NCI-H1930 (cell line): ENCODE measurements at places on chromosomes 5 and 9.

DNA sequence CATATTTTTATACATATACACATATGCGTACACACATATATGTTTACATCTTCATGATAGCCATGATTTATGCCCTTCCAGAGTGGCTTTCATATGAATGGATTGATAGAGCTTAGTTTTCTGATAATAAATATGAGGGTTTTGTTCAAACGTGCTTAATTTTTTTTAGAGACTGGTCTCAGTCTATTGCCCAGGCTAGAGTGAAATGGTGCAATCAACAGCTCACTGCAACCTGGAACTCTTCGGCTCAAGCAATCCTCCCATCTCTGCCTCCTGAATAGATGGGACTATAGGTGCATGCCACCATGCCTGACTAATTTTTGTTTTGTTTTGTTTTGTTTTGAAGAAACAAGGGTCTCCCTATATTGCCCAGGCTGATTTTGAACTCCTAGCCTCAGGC is 48.6 kb upstream of the ZSWIM6 start:
- DNase-seq = no peak

- no peak for DNase-seq
These were observed 159.2 kb upstream of the TUT7 start for GRCh38 chr9:86513429-86513828.

GRCh38 chr9:81729135-81729534 is 39.8 kb upstream of the TLE1 start:
- DNase-seq = no peak

GRCh38 chr5:132777209-132778069 is at the start of gene SEPTIN8:
SEPTIN8 (minus strand) TSS chr5:132777239; CDS start chr5:132777137, 102 bp downstream.
- peak; percentile 36 for DNase-seq

- no peak for DNase-seq
These were observed 14.5 kb downstream of the C9orf43 start for GRCh38 chr9:113425072-113425471.

DNA sequence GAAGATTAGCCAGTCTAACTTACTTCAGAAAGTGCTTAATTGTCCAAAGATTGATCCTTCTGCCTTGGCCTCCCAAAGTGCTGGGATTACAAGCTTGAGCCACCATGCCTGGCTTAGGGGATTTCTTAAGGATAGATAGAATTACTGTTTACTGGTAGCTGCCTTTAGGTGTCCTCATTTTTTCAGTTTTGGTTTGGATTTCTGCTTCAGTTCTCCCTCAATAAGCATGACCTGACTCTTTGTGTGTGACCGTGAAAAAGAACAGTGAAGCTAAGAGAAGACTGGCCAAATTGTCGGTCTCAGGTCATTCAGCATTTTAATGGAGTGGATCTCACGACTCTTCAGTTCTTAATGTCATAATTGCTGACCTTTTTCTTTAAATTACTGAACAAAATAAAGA is 22.9 kb upstream of the CMYA5 start:
- no peak for DNase-seq

GRCh38 chr9:81754245-81754644 is 64.9 kb upstream of the TLE1 start:
- DNase-seq = no peak

DNA sequence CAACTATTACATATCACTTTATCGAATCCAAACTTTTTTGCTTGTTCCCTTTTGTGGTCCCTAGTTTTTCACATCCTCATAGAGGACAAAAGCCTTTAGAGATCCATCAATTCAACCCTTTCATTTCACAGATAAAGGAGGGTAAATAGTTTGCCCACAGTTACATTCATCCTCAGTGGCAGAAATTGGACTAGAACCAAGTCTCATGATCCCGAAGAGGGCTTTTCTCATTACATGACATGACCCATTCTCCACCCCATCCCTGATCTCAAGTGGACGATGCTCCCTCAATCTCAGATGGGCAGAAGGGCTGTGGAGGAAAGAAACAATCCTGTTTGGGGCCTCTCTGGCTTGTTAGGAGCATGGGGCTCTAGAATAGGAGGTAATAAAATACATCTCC is 23.1 kb downstream of the TICAM2 start:
- DNase-seq = no peak

DNA sequence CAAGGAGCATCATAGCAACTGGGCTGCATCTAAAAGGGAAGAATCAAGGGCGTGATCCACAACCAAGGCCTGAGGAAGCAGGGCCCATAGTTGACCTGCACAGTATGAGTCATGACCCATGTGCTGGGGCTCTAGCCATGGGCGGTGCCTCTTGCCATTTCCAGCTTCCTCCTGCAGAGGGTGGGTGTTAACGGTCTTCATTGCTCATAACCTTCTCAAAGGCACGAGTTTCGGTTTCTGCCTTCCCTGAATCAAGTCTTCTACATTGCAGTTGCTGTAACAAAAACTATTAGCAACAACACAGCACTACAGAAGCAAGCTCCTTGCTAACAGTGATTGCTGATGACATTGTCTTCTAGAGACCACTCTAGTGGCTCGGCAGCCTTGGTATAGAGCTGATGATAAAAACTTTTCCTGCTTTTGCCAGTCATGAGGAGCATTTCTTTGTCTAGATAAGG is 66.9 kb downstream of the CTSL start:
- DNase-seq = no peak

DNA sequence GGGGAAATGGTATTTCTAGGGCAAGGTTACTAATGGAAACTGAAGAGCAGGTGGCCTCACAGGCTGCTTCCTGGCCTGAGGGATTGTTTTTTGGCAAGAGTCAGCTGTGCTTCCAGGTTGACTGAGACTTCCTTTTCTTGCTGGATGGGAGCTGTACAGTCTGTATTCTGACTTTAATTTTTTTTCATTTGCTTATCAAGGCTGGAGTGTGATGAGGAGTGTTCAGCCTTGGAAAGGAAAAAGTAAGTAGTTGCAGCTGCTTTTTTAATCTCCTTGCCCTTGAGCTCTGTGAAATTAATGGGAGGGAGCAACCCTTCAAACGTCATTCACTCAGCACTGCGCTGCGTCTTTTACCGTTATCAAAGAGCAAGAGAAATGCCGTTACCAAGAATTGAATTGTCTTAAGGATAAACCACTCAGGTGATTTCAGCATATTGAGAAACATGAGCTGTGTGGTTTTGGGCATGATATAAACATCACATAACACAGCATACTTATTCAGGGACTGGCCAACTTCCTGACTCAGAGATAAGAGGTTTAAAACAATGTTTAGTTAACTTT is 47.6 kb downstream of the AQP7 start:
- no peak for DNase-seq

GRCh38 chr5:133727636-133728035 is 115.3 kb upstream of the FSTL4 start:
- no peak for DNase-seq

DNA sequence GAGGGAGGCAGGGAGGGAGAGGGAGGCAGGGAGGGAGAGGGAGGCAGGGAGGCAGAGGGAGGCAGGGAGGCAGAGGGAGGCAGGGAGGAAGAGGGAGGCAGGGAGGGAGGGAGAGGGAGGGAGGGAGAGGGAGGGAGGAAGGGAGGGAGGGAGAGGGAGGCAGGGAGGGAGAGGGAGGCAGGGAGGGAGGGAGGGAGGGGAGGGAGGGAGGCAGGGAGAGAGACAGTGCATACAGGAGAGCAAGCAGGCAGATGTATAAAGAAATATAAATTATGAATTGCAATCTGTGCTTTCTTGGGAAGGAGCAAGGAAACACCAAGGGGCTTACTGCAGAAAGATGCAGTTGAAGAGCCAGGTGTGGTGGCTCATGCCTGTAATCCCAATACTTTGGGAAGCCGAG is 147.2 kb upstream of the PANK3 start:
- DNase-seq = no peak

DNA sequence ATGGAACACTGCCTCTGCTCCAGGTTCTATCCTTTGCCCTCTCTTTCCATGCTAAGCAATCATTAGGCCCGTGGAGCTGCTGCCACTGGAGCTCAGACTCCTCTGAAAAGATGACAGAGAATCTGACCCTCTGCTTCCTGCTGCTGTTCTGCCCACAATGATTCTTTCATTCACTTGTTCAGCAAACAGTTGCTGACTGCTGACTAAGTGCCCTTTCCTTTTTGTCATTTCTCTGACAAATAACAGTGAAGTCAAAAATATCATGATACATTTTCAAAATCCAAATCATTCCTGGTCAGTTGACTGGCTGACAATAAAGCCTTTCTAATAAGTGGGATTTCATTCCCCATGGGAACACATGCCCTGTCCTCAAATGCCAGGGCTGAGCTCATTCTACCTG is 110.1 kb downstream of the SIL1 start:
- DNase-seq = no peak

DNA sequence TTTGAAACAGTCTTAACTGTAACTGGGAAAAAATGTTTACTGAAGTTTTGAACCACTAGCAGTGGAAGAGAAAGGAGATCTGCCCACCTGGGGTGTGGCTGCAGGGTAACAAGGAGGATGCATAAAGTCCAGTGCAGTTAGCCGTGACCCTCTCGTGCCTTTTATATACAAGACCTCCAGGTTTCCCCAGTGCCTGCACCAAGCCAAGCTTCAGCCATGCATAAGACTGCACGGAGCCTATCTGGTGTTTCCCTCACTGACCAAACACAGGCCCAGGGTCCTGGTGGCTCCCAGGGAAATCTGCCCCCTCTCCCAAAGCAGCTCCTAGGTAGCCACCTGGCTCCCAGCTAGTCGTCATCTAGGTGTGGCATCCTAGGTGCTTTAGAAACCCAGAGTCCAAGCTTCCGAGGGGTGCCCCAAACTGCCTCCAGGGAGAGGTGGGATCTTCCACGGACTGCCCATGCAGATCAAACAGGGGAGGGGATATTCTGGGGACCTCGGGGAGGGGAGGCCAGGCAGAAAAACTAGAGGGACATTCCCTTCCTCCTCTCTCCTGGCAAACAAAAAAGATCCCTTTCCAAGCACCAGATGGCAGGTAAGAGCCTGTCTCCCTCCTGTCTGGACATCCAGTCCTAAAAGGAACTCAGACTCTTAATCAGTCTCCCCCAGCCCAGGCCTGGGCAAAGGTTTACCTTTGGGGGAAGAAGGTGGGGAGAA is 2.7 kb downstream of the SHB start:
- no peak for DNase-seq

DNA sequence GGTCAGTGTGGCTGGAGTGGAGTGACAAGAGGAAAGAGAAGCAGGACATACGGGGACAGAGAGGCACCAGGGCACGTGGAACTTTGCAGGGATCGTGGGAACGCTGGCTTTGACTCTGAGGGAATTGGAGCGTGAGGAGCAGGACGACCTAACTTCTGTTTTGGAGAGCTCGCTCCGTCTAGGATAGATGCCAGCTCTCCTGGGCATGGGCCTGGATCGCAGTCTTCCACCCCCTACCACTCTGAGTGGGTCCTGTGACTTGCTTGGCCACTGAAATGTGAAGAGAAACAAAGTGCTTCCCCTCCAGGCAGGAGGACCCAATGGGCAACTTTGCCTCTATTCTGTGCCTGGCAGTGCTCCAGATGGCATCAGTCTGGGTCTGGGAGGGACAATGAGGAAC is 8.7 kb upstream of the SH3PXD2B start:
- no peak for DNase-seq

DNA sequence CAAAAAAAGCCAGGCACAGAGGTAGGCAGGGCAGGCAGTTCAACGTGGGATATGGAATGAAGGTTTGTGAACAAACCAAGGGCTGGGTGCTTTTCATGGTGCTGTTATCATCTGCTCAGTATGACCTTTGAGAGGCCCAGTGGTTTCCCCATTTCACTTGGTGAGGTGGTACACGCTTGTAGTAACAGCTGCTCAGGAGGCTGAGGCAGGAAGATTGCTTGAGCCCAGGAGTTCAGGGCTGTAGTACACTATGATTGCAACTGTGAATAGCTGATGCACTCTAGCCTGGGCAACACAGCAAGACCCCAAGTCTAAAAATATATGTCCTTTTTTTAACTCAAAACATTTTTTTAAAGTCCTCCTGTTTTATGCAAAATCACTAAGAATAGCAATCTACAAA is 174.8 kb downstream of the ENC1 start:
- no peak for DNase-seq

- DNase-seq = no peak
These were observed 11.5 kb upstream of the NKX2-5 start for GRCh38 chr5:173246511-173246910.
